AG10803 (cell line): ENCODE measurements at places on chromosomes 1 and 21.

DNA sequence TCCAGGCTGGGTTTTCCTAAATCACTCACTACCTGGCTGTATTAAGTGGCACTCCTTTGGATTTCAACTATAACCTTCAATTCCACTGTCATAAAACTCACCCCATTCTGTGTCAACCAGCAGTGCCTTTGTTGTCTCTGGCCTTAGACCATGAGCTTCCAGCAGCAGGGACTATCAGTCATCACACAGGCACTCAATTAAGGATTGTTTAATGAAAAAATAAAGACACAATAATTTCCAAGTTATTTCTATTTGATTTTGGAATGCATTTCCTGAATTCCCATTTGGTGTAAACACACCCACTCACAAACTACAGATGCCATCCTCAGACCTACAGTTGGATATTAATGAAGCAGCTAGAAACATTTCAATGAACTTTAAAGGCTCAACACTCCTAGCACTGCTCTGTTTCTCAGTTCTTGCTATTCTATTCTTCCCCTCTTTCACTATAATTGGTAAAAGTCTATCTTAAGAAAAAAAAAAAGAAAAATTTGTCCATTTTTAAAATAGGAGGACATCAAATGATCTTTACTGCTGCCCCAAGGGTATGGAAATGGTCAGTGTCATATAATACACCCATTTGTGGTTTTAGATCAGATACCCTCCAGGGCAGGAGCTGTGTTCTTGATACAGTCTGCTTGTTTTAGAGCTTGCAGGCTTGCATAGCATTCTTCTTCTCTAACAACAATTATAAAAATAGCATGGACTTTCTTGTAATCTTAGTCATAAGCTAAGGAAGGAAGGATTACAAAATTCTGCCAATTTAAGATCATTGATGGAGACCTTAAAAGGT lies 156.4 kb downstream of the PTGER3 start:
- peak; percentile 28 for DNase-seq

DNA sequence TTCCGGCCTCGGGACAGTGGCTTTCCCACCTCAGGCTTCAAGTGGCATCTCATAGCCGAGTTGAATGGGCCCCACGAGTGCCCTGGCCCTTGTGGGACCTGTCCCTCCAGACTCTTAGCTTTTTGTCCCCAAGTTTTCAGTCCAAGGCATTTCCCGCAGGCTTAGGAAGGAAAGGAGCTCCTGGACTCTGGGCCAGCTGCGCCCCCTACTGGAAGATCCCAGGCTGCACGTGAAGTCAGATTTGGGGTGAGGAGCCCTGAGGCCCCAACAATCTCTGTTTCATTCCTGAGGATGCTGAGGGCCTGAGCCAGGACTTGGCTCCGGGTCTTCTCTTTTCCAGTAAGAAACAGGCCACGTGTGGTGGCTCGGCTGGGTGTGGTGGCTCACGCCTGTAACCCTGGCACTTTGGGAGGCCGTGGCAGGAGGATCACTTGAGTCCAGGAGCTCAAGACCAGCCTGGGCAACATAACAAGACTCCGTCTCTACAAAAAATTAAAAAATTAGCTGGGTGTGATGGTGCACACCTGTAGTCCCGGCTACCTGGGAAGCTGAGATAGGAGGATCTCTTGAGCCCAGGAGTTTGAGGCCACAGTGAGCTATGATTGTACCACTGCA lies 67.4 kb downstream of the ARHGEF10L start:
- peak; percentile 64 for DNase-seq

DNA sequence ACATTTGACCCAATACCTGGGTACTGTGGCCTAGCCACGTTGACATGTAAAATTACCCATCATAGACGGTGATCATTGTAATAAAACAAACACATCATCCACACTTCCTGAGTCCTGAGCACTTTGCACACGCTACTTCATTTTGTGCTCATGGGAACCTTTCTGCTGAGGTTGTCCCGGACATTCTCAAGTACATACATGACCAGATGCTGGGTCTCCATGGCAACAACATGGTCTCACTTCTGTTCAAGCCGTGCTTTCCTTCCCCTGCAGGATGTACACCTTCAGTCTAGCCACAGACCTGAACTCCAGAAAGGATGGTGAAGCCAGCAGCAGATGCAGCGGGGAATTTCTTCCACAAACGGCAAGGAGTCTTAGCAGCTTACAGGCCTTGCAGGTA lies 22.7 kb downstream of the UBASH3A start:
- no peak for DNase-seq

- no peak for DNase-seq
Measured at GRCh38 chr1:240987928-240988327, 369.1 kb downstream of the RGS7 start.

GRCh38 chr21:46066591-46067331 lies 31.2 kb upstream of the COL6A2 start:
- DNase-seq, result peak; percentile 72

- peak; percentile 30 for DNase-seq
Measured at GRCh38 chr1:185896863-185897262, 162.7 kb downstream of the HMCN1 start.

DNA sequence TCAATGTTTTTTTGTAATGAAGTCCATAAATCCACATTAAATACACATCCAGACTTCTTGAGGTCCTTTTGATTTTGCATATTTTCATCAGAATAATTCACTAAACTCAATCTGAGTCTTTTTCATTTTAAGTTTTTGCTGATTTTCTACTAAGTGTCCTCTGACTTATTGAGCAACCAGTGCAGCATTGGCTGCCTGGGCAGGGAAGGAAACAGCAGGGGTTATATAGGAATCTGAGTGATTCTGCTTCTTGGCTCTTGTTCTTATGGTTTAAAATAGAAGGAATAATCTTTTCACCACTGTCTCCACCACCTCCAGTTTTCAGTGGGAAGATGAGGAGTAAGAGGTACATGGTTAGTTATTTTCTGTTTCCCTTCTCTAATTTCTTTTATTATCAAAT lies 88.4 kb downstream of the ST6GALNAC5 start:
- DNase-seq, result peak; percentile 71

GRCh38 chr1:160863774-160864131 lies 1.1 kb upstream of the CD244 start:
- DNase-seq, result no peak

DNA sequence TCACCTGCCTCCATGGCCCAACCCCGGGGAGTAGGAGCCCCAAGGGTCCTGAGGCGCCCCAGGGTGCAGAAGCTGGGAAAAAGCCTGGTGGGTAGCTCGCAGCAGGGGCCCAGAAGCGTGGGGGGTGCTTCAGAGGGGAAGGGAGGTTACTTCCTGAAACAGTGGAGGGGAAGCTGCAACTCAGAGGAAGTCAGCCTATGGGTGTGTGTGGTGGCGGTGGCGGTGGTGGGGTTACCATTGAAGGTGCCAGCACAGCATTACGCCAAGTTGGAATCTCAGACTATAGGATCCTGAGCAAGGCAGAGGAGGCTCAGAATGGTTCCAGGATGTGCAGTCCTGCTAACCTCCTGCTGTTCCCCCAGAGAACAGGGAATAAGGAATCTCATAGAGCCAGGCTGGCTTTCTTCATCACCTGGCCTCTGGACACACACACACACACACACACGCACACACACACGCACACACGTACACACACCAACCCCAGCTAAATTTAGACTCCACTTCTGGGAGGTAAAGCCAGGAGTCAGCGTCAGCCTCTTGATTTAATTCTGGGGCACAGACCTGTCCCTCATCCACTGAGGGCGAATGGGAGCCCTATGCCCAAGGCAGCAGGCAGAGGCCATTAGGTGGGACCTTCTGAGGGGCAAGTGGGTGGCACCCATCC lies 1.3 kb downstream of the DENND4B start:
- peak; percentile 53 for DNase-seq

DNA sequence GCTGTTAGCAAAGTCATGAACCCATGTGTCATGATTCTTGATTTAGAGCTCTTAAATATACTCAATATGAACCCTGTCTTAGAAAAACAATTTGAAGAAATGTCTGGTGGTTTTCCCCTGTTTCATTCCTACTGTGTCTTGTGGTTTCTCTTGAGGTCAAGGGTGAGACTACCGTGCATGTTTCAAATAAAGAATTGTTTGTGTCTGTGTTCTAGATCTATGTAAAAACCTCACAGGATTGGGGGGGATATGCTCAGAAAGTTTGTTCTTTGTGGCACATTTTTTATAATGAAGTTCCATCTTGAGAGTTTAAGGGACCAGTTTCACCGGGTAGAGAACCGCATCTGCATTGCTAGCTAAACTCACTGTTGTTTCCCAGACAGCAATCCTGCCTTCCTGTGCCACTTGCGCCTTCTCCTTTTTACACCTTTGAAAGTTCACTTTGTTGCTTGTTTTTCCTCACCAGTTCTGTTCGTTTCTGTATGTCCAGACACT lies 30.9 kb upstream of the CACYBP start:
- DNase-seq, result peak; percentile 63

DNA sequence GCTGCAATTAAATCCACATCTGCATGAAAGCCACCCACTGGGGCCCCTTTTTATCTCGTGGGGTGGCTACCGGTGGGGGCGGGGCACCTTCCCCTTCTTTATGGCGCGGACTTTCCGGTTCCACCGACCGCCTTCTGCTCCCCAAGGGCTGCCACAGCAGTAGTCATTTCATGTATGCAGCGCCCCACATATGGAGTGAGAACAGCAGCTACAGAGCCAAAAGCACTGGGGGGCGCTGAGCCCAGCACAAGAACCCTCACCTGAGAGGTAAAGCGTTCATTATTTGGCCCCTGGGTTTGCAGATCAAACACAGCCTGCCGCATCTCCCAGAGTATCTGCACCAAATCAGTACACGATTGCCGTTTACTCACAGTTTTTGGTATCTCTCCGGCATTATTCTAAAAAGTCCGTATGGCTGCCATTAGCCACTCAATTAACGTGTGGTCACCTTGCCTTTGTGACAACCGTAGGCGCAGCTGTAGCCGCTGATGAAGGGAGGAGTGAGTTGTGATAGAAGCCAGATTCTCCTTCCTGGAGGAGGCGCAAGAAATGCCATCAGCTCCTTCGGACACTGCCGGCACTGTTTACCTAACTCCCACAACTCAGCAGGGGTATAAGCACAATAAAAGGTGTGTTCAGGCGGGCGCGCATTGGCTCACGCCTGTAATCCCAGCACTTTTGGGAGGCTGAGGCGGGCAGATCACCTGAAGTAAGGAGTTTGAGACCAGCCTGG lies 30.4 kb upstream of the CR2 start:
- DNase-seq, result no peak

- DNase-seq, result no peak
Measured at GRCh38 chr1:9628541-9629444, 22.7 kb upstream of the PIK3CD start.

DNA sequence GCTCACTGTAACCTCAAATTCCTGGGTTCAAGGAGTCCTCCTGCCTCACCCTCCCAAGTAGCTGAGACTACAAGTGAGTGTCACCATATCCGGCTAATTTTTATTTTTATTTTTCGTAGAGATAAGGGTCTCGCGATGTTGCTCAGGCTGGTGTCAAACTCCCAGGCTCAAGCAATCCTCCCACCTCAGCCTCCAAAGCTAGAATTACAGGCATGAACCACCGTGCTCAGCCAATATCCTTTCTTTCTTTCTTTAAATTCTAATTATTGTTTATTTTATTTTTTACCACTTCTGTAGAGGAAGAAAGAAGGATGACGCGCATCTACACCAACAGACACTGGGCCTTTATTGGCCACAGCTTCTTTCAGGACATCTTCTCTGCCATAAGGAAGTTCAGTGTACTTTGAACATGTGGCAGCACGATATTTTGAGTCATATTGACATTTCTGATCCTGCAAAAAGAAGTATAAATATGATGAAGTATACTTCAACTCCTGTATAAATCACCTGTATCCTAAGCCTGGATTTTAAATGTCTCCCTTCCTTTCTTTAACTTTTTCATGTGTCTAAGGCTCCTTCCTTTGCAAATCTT lies 15.8 kb downstream of the CTSS start:
- DNase-seq, result no peak
